NCI-H1930 (cell line): ENCODE measurements at places on chromosomes 3 and 15.

GRCh38 chr3:185405664-185406063, 42.7 kb downstream of the MAP3K13 start:
- DNase-seq = no peak

- DNase-seq = no peak
These were observed 55.1 kb downstream of the CBLB start for GRCh38 chr3:105813710-105814109.

DNA sequence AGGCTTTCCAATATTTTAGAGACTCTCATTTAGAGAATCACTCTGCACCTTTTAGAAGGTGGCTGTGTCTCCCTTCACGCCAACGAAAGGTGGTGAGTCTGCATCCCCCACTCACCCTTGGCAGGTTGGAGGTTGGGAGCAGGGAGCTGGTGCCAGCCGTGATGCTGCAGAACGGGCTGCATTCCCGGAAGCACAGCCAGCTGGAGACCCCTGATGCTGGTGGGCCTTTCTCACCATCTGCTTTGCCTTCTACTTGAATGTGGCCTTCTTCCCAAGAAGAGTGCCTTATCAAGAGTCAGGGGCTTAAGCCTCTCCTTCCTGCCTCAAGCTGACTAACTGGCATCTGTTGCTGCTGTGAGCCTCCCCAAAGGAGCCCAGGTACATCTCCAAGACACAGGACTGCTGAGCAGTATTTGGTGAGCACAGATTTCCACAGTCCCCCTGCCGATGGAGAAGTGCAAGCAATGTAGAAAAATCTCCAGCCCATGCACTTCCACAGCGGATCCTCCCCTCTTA, 17.7 kb upstream of the HEG1 start:
- DNase-seq = no peak

DNA sequence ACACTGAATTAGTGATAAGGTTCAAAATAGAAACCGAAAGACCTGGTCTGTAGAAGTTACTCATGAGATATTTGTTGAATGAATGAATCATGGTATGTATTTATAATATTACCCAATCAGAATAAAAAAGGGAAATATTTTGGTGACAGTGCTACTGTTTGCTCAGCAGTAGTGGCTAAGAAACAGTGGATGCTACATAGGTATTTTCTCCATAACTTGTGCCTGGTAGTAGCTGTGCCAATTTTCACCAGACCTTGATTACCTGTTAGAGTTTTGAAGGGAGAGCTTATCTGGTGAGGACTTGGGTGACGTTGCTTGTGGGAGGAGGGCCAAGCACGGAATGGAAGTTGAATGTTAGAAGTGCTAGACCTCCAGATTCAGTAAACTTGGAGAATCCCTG, 14.3 kb downstream of the LIMD1 start:
- DNase-seq = no peak

DNA sequence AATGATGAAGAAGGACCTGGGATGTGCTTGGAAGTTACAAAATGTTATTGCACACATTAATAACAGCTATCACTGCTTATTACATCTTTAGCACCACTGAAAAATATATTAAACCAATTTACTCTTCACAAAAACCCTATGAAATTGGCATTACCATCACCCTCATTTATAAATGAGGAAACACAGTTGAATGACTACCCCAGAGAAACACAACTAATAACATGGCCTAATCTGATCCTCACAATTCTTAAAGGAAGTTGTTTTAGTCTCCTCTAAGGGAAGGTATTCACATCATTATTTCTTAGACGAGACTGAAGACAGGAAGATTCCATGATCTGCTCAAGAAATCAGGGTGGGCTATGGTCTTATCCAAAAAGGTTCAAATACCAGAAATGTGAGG, 35.9 kb downstream of the INO80 start:
- no peak for DNase-seq

DNA sequence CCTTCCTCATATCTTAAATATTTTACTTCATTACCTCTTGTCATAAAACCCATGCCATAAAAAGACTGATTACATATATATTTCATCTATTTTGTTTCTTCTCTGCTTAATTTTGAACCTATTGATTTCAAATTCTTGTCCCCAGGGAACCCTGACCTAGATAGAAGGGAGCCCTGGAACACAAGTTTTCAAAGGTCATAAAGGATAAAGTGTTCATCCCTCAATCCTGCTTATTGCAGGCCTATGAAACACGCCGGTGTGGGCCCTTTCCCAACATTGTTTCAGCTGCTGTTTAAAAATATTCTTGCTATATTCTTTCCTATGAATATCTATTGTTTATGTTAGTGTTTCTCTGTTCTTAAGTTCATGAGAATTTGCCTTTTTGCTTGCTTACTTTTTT, 1389.5 kb upstream of the GBE1 start:
- no peak for DNase-seq

DNA sequence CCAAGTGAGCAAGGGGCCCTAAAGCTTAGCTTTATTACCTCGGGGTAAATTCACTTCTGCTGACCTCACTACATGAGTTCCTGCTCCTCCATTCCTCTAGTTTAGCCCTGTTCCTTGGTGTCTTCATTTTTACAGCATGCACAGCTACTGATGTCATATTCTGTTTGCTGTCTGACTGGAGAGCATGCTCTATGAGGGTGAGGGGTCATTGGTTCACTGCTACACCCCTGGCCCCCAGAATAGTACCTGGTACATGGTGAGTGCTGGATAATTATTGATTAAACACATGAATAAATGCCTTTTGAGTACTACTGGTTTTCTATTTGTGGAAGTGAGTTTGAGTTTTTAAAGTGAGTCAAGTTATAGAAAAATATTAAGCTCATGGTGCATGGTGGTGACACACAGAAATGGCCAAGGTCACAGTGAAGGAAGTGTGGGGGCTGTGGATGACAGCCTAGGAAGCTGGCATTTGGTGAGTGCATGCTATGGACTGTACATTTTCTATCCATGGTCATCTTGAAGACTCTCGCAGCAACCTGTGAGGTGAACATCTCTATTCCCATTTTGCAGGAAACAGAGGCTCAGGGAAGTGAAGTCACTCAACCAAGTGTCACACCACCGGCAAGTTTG, 34.0 kb downstream of the RPLP1 start:
- no peak for DNase-seq

DNA sequence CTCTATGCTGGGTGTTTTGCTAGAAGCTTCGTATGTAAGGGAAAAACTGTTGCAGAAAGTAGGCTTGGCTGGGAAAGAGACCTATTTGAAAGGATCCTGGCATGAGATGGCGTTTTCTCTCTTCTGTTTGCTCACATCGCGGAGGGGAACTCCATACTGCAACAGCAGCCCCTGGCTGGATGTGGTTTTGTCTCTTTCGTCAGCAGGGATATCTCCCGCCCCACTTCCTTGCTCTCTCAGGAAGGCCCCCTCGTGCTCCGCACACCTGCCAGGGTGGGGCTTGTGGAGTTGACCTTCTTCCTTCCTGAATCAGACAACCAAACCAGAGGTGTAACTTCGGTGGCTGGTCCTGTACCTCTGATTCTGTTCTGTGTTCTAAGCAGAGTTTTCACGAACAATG, 26.4 kb upstream of the MYZAP start:
- no peak for DNase-seq

- DNase-seq = peak; percentile 22
These were observed 39.9 kb downstream of the IFT57 start for GRCh38 chr3:108182339-108182738.

DNA sequence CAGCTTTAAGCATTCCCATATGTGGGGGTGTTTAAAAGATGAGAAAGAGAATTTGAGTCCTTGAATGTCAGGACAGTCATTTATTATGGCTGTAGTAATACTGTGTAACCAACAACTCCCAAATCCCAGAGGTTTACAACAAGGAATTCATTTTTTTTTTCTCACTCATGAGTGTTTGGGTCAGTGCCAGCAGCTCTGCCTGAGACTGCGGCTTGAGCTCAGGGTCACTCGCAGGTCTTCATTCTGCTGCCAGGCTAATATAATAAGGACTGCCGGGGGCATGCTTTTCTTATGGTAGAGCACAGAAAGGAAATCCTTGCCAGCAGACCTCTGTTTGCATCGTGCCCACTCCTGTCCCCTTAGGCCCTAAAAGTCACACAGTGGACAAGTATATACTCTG, 277.9 kb upstream of the LMCD1 start:
- DNase-seq = no peak

- DNase-seq = no peak
These were observed 85.8 kb upstream of the RBMS3 start for GRCh38 chr3:29195056-29195455.

GRCh38 chr3:82294609-82295008, 533.2 kb upstream of the GBE1 start:
- DNase-seq = no peak

DNA sequence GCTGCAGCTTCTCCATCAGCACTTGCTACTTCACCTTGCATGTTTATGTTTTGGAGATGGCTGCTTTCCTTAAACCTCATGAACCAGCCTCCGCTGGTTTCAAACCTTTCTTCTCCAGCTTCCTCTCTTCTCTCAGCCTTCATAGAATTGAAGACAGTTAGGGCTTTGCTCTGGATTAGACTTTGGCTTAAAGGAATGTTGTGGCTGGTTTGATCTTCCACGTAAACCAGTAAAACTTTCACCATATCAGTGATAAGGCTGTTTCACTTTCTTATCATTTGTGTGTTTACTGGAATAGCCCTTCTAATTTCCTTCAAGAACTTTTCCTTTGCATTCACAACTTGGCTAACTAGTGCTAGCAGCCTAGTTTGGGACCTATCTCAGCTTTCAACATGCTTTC, 11.7 kb upstream of the GNAT1 start:
- DNase-seq = no peak

DNA sequence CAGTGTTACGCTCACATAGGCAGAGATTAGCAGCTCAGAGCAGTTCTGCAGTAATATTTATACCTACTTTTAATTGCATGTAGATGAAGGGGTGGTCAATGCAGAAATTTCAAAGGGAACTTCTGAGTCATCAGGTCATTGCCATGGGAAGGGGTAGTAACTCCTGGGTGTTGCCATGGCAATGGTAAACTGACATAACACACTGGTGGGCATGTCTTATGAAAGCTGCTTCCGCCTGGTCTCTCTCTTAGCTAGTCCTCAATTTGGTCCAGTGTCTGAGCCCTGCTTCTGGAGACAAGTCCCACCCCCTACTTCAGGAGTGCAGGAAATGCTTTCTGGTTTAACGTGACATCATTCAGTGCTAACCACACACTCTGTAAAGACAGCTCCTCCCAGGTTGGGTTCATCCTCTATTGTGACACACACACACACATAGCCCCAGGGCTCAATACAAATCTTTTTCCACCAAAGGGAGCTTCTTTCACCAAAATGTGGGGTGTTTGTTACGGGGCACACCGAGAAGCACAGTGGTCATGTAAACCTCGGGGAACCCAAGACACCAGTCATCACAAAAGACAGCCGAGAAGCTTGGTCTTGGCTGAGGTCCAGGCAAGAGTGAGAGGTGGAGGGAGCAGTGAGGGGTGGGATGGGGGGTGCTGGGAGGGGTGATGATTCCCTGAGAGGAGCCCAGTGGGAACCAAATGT, 74.5 kb downstream of the TLE3 start:
- DNase-seq = no peak

DNA sequence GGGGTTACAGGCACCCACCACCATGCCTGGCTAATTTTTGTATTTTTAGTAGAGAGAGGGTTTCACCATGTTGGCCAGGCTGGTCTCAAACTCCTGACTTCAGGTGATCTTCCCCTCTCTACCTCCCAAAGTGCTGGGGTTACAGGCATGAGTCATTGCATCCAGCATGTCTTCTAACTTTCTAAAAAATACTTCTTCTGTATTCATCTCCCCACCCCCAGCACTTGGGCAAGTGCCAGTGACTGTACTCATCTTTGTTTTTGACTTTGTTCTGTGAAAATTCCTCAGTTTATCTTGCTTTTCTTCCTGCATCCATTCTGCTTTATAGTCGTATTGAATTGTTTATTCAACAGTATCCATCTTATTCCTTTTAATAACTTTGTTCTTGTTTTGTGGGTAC, 47.6 kb downstream of the ARIH1 start:
- DNase-seq = no peak

- peak; percentile 1 for DNase-seq
These were observed 36.0 kb upstream of the COLQ start for GRCh38 chr3:15557511-15557946.

GRCh38 chr15:91988071-91988470, 134.6 kb downstream of the SLCO3A1 start:
- DNase-seq = no peak

DNA sequence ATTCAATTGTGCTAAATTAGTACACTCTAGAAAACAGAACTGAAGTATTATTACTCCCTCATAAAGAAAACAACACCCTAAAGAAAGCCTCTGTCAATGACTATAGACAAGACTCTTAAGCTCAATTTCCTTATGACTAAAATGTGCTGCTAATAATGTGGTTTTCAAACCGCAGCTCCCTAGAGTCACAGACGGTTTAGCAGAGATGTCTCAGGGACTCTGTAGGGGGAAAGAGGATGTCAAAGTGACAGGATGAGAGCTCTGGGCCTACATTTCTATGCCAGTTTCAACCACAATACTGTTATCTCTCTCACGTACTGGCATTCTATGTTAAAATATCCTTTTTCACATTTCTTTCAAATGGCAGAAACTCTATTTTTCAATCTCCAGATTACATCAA, 37.6 kb upstream of the WDR49 start:
- no peak for DNase-seq

DNA sequence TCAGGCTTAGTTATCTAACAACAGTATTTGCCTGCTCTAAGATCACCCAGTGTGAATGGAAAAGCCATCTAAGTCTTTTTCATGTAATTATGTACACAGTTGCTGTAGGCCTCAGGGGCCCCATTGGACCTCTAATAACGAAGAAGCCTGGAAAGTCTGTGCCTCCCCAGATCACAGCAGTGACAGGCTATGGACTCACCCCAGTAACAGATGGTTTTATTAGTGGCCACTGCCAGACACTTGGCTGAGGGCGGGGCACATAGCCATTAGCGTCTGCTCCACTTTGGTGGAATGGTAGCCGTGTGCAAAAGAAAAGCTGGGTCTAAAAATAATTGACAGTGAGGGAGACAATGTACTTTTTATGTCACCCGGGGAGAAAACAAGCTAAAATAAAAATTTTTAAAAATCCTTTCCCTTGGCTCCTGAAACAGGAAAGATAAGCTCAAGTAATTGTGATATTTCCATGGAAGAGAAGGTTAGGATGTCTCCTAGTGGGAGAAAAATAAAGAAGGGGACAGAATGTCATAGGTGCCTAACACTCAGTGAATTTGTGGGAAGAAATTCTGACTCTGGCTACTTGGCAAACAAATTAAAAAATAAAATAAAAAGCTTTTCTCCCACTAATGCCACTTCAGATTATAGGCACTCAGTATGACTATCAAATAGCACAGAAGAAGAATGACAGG, 44.3 kb upstream of the ZNF385D start:
- DNase-seq = no peak

GRCh38 chr3:55235416-55235815, 251.7 kb downstream of the WNT5A start:
- DNase-seq = no peak

- no peak for DNase-seq
These were observed 55.1 kb upstream of the ATOSA start for GRCh38 chr15:52734329-52734728.

- peak; percentile 75 for DNase-seq
These were observed 1.3 kb downstream of the DNAH1 start for GRCh38 chr3:52317208-52318000.

DNA sequence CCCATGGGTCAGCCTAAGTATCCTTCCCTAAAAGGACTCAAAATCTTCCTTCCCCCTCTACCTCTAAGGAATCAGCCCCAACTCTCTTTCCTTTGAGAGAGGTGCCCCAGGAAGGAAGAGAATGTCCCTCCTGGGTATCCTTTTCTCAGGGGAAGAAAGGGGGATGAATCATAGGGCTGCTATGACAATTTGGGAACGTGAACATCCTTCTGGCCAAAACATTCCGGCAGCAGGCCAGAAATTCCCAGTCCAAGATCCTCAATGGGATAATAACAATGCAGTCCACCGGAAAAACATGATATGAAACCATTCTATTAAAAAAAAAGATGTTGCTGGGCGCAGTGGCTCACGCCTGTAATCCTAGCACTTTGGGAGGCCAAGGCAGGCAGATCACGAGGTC, 50.8 kb upstream of the CACNA2D3 start:
- DNase-seq = no peak
